GOT3 (cell line): ENCODE measurements at places on chromosomes 7 and 10.

DNA sequence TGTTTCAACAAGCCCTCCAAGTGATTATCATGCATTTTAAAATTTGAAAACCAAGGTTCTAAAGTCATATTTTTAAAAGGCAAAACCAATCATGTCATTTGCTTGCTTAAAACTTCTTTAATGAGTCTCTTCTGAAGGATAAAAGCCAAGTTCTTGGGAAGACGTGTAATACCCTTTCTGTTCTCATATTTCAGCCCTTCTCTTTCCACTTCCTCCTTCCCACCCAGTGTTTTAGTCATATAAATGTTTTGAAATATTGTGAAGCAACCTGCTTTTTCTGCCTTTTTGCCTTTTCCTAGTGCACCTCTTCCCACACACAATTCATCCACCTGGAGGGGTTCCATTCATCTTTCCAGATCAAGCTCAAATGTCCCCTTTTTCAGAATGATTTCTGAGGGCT is 211.1 kb upstream of the LRRTM3 start:
- DNase-seq = no peak

DNA sequence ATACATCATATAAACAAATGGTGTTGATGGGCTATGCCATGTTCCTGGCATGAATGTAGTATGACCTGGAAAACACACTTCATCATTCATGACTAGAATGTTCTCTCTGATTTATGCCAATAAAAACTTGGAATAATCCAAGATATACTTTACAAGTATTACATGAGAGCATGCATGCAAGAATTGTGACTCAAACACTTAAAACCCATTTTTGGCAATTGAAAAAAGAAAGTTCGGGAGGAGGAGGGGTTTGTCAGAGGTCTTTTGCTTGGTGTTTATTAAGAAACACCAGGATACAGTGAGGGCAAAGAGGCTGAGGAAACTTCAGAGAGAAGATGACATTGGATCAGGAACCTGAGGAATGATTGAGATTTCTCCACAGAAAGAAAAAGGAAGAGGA is 10.2 kb upstream of the CUL1 start:
- DNase-seq = no peak

GRCh38 chr7:81385370-81385769 is 384.5 kb downstream of the HGF start:
- no peak for DNase-seq

- no peak for DNase-seq
Observed at GRCh38 chr10:47176903-47177868, 122.8 kb upstream of the GDF10 start.

DNA sequence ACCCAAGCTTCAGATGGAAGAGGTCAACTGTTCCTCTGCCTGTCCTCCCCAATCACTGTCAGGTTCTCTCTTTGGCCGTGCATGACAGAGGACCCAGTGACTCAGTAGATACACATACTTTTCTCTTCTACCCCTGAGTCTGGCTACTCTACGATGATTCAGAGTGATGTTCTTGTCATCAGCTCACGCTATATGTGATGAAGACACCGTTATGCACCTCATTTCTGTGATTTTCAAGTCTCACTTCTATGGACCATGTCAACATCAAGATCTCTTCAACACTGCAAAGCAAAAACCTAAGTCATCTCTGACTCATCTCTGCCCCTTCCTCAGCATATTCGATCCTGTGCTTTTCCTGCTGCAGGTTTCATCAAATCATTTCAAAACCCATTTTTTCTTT is 76.6 kb upstream of the DGKI start:
- no peak for DNase-seq
